CD4-positive, alpha-beta T cell treated with Interferon gamma for 1 hour (primary cell): ENCODE measurements at places on chromosomes 12 and 14.
A peak's percentile ranks its signal among the peaks of the same experiment; 100 is the strongest.

DNA sequence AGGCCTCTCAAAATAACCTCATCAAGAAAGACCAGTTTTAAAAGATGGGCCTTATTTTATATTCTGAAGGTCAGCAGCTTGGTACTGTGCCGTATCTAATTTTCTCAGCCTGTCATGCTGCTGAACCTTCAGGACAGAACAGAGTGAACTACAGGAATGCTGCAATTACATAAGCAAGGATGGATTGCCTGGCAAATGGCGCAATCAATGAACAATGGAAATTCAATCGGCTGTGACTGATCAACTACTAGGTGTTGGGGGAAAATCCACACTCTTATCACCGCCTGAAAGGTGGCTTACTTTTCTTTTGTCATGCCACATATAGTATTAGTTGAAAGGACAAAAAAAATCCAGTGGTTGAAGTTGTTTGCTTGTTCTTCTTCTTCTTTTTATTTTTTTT, 8.5 kb downstream of the ACSS3 start:
- DNase-seq: no peak

DNA sequence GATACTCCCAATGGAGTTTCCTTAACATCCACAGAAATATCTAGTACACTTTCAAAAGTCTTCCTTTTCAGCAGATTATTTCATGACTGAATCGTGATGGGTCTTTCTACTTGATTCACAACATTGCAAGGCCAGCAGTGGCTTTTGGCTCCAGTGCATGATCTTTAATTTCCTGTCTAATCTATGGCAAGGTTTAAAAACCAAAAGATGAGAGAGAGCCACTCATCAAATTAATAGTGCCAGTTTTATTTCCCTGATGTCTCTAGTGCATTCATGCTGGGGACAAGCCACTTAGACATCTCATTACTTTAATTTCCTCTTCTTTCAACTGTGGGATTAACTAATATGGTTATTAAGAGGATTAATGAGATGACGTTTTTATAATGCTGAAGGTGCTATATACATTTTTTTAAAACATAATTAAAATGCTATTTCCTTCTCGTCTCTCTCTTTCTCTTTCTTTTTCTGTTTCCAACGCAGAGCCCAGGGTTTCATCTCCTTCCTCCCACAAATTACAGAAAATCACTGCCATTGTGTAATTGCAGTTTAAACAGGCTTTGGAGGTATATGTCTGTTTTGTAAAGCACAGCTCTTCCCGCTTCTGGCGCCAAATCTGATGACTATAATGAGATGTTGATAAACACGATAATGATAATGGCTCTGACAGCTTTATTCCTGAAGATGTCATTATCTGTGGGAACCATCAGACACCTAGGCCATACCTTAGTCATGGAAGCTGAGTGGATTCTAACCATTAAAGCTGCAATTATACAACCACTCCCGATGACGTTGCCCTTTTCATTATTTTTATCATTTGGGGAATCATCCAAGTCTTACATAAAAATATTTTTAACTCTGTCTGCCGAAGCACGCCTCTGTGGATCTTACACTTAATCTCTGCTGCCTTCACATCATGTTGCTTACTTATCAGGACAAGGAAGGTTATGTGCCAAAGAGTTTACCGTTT, 103.1 kb upstream of the PPM1H start:
- no peak for DNase-seq

DNA sequence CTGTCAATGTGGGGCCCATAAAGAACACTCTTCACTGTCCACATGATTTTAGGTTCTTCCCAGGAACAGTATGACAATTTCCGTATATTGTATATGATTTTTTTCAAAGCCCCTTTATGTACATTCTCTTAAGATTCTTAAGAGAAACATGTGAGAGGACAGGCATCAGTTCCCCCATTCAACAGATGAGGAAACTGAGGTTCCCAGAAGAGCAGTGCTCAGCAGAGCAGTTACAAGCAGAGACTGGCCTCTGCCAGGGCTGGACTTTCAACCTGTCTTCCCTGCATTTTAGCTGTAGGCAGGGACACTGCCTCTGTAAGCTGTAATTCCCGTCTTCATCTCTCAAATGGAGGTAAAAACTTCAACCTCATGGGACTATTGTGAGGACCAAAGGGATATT, 77.7 kb downstream of the RBM19 start:
- DNase-seq: no peak

GRCh38 chr12:47316609-47317049, 236.9 kb upstream of the AMIGO2 start:
- DNase-seq: no peak

- no peak for DNase-seq
These were observed 123.5 kb downstream of the CALM1 start for GRCh38 chr14:90520326-90520725.

- no peak for DNase-seq
These were observed 131.2 kb downstream of the NUBPL start for GRCh38 chr14:31692376-31692781.

- DNase-seq: no peak
These were observed 3.8 kb downstream of the GPD1 start for GRCh38 chr12:50107416-50108268.

GRCh38 chr12:132729541-132730320, 19.1 kb downstream of the PGAM5 start:
- no peak for DNase-seq

- no peak for DNase-seq
These were observed 93.6 kb downstream of the STAB2 start for GRCh38 chr12:103680591-103681141.

- no peak for DNase-seq
These were observed 195.0 kb downstream of the PIK3C2G start for GRCh38 chr12:18456344-18456743.

GRCh38 chr12:66032739-66033138, 97.8 kb downstream of the LLPH start:
- no peak for DNase-seq

GRCh38 chr14:71597955-71598660, 334.1 kb upstream of the RGS6 start:
- DNase-seq: peak; percentile 10

GRCh38 chr12:116821291-116821690, 60.0 kb downstream of the HRK start:
- DNase-seq: no peak

- DNase-seq: no peak
These were observed 462.6 kb downstream of the NPAS3 start for GRCh38 chr14:33401311-33401710.

GRCh38 chr14:66600416-66600815, 92.5 kb downstream of the GPHN start:
- DNase-seq: no peak

GRCh38 chr12:15880721-15881120, 1.5 kb upstream of the STRAP start:
- DNase-seq: no peak

DNA sequence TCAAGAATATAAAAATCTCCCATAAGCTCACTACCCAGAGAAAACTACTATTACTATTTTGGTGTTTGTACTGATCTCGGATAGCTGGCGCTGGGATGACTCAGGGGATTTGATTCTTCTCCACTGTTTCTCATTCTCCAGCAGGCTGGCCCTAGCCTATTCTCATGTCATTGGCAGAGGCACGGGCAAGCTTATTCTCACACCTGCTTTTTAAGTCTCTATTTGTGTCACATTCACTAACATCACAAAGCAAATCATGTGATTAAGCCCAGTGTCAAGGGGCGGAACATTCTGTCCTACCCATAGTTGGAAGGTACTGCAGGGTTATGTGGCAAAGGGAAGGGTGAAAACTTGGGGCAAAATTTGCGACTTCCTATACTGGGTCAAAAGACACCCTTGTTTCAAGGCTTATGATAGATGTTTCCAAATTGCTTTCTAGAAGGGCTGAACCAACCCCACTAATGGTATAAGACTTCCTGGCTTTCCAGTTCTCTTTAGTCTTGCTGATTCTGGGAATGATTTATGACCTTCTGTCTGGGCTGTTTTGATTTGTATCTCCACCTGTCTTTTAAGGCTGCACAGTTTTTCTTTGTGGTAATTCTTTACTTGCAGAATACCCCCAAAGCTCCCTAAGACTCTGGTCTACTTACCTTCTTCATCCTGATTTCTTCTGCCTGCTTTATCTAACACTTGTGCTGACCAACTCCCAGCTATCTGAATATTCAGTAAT, 406.4 kb downstream of the NRXN3 start:
- DNase-seq: no peak

DNA sequence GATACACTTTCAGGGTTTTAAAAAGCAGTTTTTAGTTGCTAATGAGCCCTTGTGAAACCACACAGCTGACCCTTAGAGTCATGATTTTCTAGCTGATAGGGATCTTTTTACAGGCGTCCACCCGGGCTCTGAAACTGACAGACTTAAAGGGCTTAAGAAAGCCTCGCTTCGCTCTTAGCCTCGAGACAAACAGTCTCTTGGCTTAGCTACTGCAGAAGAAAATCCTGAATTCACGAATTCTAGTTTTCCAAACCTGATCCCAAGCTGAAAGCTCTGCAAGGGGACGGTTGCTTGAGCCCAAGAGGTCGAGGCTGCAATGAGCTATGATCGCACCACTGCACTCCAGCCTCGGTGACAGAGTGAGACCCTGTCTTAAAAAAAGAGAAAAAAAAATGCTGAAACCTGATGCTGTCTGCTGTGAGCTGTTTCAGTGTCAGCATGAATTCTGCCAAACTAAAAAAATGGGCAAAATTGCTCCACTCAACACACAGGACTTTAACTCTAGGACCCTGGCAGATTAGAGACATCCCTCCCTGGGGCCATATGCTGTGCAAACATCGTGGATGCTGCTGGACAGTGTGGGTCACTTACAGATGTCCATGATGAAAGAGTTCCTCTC, 3.1 kb upstream of the HPD start:
- DNase-seq: no peak

GRCh38 chr14:74401504-74402241, 24.3 kb downstream of the SYNDIG1L start:
- DNase-seq: peak; percentile 84

DNA sequence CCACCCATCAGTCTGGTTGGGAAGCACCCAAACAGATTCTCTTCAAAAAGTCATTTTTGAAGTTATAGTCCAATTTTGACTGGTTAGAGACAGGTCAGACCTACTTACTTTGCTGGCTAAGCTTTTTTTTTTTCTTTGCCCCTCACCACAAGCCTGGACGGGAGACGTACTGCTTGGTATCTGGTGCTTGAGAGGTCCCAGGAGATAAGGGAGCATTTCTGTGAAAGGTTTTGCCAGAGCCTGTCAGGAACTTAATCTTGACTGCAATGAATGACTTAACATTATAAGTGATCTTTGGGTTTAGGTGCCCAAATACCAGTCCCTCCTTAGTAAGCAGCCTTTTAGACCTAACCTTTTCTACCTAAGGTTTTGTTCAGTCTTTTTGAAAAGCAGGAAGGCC, 6.3 kb downstream of the MTHFD1 start:
- no peak for DNase-seq

DNA sequence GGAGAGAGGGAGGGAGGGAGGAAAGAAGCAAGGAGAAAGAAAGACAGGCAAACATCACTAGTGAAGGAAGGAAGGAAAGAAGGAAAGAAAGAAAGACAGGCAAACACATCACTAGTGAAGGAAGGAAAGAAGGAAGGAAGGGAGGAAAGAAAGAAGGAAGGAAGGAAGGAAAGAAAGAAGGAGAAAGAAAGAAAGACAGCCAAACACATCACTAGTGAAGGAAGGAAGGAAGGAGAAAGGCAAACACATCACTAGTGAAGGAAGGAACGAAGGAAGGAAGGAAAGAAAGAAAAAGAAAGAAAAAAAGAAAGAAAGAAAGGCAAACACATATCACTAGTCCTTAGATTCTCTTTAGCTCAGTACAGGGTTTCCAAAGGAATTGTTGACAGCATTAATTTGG, 5.3 kb downstream of the FZD10 start:
- no peak for DNase-seq

GRCh38 chr12:28222081-28222700, 31.9 kb downstream of the CCDC91 start:
- peak; percentile 39 for DNase-seq

DNA sequence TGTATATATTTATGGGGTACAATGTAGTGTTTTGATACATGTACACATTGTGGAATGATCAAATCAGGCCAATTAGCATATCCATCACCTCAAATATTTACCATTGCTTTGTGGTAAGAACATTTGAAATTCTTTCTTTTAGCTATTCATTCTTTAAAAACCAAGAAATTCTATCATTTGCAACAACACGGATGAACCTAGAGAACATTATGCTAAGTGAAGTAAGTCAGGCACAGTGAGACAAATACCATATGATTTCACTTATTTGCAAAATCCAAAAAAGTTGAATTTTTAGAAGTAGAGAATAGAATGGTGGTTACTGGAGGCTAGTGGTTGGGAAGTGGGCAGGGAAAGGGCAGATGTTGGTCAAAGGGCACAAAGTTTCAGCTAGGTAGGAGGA, 129.3 kb upstream of the PTPRQ start:
- no peak for DNase-seq

DNA sequence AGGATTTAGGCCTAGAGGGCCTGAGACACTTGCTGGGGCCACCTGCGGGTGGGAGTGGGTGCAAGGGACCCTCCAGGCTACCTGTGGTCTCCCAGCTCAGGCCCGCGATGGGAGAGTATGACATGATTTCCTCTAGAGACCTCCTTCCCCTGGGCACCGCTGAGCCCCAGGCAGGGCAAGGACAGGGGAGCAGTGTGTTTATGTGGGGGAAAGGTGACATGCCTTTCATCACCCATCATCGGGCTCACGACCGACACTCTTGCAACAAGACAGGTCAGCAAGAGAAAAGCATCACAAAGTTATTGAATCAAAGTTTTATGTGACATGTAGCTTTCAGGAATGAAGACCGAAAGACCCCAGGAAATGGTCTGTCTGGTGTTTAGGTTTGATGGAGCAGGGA, 19.9 kb downstream of the SH2B3 start:
- DNase-seq: no peak

GRCh38 chr14:28926122-28926521, 159.5 kb downstream of the FOXG1 start:
- no peak for DNase-seq

DNA sequence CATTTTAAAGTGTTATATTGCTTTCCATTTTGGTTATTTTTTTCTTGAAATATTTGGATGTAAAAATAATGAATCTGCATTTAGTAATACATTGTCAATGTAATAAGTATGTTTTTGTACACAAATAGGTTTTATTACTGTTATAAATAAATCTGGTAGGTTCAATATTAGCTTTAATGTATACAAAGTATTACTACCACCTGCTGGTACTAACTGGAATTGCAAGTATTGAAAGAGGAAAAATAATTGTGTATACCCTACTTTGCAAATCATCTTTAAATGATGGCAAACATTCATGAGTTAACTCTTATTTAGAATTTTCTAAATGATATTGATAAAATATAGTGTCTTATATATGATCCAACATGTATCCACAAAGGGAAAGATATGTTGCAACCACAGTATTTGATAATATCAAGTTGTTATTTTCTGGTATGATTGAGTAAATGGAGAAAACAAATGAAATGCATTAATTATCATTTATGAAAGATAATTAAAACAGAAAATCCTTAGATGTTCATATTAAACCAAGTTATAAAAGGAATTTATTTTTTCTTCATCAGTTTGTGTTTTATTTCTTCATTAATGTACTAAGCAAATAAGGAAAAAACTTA, 3.2 kb downstream of the OR4K2 start:
- no peak for DNase-seq

- DNase-seq: no peak
These were observed 1.9 kb downstream of the SLC6A15 start for GRCh38 chr12:84910549-84911241.

GRCh38 chr12:91883811-91884210, 261.8 kb downstream of the BTG1 start:
- no peak for DNase-seq
